ENCODE measurements at places on chromosomes 2 and 18.

DNA sequence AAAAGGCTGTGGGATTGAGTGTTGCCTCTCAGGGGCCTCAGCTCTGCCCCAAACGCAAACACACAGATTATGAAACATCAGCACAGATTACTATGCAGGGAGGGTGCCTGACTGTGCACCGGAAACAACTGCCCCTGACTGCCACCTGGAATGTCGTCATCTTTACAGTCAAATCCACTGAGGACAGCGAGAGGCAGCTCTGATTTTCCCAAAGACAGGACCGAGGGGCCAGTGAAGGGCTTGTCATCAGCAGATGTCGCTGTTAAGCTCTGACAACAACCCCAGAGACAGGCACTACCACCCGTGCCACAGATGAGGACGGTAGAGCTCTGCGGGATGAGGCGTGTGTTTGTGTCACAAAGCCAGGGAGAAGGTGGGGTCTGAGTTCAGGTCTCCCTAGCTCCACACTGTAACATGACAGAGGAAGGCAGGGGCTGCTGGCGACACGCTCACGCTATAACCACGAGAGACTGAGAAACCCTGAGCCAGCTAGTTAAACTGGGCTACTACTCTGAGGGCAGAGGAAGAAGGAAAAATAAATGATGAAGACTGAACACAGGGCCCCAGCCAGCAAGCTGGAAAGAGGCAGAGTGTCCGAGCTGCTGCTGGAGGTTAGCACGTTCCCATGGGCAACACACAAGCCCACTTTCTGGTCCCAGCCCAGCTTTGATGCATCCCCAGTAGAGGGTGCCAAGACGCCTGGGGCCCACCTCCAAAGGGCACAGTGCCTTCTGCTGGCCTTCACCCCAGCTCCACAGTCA lies 47.0 kb downstream of the PARD6G start:
- no peak for DNase-seq

GRCh38 chr2:100895402-100895801 lies 75.5 kb downstream of the NPAS2 start:
- DNase-seq: no peak

DNA sequence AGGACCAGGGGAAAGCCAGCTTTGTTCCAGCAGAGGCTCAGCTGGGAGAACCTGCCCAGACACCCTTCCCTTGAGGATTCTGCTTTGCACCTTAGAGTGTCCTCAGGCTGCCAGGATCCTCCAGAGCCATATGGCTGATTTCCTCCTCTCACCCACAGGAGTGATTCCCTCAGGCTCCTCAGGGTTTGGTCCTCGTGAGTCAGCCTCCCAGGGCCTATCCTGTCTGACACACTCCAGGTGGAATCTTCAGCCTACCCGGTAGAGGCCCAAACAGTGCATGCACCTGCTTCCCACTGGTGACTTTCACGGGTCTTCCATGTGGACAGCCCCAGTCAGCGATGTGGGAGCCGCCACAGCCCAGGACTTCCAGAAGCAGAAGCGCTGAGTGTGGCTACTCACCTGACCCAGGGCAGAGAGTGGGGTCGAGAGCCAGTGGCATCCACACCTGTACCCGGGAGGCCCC lies 73.3 kb downstream of the TFCP2L1 start:
- no peak for DNase-seq

GRCh38 chr2:237171396-237171795 lies 85.7 kb downstream of the COPS8 start:
- DNase-seq: no peak

DNA sequence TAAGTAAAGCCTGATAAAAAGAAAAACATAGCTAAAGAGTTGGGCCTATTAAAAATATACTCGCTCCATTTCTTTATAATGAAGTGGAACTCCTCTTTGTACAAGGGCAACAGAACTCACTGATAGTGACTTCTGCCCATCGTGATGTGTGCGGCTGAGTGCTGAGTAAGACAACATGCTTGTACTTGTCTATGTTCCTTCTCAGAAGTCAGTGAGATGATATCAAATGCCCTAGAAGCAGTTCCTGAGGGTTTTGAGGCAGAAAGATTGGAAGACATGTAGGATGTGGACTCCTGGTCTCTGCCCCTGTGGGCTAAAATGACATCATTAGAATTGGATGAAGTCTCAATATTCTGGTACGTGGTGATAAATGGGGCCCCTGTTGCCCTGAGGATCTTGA lies 73.8 kb downstream of the USP40 start:
- no peak for DNase-seq

DNA sequence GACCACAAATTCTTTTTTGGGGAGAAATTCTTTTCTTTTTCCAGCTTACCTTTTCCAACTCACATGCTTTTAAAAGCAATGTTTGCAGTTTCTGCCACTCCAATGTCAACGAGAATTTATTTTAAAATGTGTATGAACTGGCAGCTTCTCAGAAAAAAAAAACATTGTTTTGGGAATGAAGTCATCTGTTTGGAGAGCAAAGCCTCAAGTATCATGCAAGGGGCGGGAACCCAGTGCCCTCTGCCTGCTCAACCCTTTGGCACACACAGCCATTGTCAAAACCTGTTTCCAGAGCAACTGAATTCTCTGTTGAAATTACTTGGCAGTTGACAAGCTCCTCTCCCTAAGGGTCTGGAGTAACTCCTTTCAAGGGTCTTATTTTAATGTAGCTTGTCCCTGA lies 128.5 kb downstream of the QPCT start:
- DNase-seq: no peak

DNA sequence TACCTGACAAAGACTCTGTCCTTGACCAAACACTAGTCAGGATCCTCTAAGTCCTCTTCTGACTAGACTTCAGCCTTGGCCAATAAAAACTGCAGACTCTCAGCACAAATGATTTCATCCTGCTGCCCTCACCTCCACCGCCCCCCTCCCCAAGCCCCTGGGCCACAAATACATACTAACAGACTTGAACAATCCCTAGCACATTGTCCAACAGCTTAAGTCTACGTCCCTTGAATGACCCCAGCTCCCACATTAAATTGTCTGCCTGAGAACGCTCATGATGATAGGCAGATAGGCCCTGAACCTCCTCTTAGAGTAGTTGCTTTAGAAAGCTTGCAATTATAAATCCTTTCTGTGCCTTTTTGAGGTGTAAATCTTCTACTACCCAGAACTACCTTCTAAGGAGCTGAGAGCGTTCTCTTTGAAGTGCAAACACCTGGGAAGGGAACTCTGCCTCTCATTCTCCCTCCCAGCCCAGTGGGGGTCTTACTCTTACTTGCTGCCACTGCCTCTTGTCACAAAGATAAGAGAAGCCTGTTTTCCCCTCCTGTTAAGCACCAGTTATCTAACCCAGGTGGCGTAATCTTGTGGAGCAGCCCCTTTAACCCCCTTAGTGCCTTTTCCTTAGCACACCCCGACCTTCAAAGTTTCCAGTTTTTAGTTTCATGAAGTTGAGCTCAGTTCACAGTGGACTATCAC lies 1225.6 kb downstream of the LRP1B start:
- DNase-seq: no peak

DNA sequence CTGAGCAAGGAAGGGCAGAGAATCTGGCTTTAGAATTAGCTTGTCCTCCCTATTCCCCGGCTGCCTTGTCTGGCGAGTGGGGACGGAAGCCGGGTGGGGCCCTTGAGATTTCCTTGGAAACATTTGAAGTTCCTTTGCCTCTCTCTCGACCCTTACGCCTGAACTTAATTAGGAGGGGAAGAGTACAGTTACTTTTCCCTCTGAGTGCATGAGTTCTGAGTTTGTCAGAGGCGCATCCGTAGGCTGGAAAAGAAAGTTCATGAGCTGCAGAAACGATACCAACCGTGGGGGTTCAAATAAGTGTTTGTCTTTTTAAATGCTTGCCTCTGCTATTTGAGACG lies 468 bp downstream of the PIKFYVE start:
- DNase-seq: no peak

DNA sequence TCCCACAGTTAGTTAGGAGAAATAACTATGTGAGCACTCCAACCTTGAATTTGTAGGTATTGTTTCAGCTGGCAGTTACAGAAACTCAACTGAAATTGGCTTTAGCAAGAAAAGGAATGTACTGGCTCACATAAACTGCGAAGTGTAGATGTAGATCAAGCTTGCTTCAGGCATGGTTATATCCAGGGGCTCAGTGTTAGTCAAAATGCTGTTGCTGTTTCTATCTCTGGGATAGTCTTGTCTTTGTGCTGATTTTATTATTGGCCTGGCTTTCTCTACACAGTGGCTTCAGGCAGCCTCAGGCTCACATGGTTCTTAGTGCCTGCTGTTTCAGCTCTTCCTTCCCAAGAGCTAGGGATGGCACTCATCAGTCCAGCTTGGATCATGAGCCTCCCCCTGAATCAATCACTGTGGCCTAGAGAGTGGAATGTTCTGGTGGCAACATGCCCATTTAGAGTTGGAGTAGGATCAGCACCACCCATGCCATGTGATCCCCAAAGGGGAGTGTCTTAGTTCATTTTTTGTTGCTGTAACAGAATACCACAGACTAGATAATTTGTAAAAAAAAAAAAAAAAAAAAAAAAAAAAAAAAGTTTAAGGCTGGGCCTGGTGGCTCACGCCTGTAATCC lies 69.1 kb upstream of the FOXI3 start:
- DNase-seq: no peak

GRCh38 chr2:219430633-219431615 lies 3.7 kb upstream of the SPEG start:
- DNase-seq: no peak

DNA sequence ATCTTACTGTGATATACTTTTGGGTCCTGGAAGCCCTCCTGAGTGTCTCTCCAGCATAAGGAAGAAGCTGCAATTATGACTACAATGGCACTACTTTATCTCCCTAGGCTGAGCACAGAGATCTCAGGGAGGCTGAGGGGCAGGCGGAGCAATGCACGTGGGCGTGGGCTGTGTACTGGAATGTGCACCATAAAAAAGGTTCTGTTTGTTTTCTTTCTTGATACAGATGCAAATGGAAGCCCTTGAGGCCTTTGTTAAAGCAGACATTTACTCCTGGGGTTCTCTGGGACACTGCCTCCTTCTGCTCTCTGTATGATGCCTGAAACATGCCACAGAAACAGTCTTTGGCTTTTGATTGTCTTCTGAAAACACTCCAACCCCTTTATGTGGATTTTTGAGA lies 79.1 kb upstream of the DLX2 start:
- DNase-seq: no peak

GRCh38 chr2:168181825-168182224 lies 65.6 kb downstream of the STK39 start:
- no peak for DNase-seq

GRCh38 chr2:218577482-218578220 lies 9.0 kb downstream of the CNOT9 start:
- DNase-seq: no peak

DNA sequence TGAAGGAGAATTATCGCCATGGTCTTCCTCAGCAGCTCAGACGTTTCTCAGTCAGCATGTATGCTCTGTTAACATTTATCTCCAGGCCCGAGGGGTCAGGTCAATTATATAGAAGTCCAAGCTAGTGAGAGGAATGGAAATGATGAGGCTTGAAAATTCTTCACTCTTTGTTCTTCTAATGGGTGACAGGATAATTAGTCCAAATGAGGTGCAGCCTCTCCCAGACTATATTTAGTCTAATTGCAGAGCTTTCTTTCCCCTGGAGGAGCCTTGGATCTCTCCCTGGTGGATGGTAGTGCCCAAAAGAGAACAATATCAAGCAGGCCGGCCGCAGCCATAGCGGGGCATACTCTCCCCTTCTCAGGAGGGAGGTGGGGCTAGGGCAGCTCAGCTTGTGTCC lies 51.4 kb upstream of the DTNB start:
- no peak for DNase-seq

GRCh38 chr2:239318790-239319661 lies 81.8 kb downstream of the HDAC4 start:
- no peak for DNase-seq

GRCh38 chr2:216165711-216166110 lies 56.6 kb downstream of the XRCC5 start:
- DNase-seq: no peak

DNA sequence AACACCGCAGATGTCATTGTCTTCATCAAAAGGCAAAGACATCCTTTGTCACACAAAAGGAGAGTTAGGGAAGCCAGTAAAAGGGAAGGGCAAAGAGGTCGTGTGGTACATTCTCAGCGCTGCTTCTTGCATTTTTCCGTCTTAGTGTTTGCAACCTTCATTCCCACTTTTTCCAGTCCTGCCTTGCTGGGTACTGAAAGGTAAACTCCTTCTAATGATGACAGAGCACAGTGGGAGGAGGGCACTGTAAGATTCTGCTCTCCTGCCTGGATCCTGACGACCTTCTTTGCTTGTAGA lies 424.3 kb upstream of the MEX3C start:
- DNase-seq: no peak

DNA sequence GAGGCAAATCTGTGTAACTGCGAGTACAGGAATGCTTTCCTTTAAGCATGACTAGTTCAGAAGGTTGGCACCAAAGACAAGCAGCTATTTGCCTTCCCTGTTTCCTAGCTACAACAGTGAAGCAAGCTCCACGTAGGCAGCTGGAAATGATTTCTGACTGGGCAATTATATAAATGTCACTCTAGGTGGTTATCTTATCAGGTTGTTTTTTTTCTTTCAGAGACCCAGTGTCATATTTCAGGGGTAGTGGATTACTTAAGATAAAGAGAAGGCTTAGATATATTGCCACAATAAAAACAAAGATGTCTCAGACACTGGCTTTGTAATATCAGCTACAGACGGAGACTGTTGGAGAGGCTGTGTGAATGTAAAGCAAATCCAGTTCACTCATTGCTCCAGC lies 748.9 kb upstream of the NXPH2 start:
- DNase-seq: no peak

Measured in GF-D8 (cell line).